ENCODE measurements at places on chromosomes 4 and X.

DNA sequence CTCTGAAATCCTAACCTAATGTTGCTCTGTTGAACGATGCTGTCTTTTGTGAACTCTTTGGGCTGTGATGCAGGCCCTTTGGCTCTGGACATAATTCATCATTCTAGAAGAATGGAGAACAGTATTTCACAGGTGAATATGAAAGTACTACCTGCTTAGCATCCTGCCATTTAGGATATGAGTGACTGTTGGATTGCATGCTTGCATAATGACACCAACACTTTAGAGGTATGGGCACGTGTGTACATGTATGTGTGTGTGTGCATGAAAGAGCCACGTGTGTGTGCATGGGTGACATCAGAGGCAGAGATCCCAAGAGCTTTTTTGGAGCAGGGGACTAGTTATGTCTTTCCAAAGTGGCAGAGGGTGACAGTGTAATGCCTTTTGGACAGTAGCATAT lies 70.2 kb upstream of the ZNF518B start:
- no peak for DNase-seq

- peak; percentile 22 for DNase-seq
Measured at GRCh38 chr4:26746802-26747213, 113.8 kb upstream of the STIM2 start.

DNA sequence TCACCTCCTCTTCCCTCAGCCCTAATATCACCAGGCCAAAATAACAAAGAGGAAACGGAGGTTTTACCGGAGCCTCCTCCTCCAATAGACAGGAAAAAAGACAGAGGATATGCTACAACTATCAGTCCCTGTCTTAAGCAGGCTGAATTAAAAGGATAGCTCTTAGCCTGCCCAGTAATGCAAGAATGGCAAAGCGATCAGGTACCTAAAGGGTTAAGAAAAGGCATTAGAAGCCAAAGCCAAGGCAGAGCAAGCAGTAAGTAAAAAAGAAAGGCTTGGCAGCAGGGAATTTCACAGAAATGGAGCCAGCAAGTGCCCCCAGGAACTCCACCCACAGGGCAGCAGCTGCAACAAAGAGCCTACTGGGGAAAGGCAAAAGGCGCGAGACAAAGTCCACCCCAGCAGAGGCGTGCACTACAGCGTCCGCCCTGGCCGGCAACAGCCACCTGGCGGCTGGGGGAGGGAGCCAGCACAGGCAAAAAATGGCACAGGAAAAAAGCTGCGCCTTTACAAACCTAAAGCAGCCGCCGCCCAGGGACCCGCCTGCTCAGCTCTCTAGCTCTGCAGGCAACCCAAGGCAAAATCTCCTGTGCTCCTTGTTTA lies 220.6 kb upstream of the ZC4H2 start:
- DNase-seq, result no peak

DNA sequence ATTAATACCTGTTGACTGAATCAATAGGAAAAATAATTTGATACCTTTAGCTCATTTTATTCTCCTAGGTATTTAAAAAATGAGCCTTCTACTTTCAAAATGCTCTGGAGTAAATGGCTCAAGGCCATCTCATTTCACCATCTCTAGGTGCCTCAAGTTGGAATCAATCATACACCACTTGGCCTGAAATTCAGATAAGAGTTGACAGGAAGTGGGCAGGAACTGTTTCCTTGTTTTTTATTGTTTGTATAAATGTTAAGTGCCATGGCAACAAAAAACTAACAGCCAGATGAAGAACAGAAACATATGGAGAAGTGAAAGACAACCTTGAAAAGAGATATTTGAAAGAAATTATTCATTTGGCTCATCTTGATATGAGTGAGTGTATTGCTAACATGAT lies 12.4 kb downstream of the LIMCH1 start:
- peak; percentile 0 for DNase-seq
